Lung microvascular endothelial cell (primary cell): ENCODE measurements at places on chromosomes 13 and 19. TPM values are rescaled to one million over a fixed set of nuclear protein-coding genes. Genes with fewer than 3 reads are reported as not detected.

B3GNT3 gene
- total RNA-seq, result 0.22 TPM in 1 of 2 replicates, not detected in the other

KLK8 gene
- total RNA-seq, result not detected in 2 replicates

- DNase-seq, result no peak
Observed at GRCh38 chr13:76853481-76853880, 32.7 kb downstream of the KCTD12 start.

DNA sequence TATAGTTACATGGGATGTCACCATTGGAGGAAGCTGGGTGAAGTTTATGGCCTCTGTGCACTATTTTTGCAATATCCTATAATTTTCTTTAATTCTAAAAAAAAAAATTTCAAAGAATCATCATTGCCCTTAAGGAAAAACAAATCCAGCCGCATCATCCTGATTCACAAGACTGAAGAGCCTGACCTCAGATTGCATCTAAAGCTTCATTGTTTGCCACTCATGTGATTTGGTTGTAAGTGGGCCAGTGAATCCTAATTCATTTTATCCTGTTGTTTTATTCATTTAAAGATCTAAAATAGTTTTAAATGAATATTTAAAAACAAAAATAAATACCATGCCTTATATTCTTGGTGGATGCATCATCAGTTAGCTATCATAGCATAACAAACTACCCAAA lies 504.5 kb downstream of the TBC1D4 start:
- no peak for DNase-seq

C19orf85 gene
- not detected in 2 replicates for total RNA-seq

- no peak for DNase-seq
Observed at GRCh38 chr13:73702419-73703071, 431.7 kb downstream of the KLF12 start.

PLK5 gene
- not detected in 2 replicates for total RNA-seq

C19orf81 gene
- total RNA-seq, result 0.65 TPM in 1 of 2 replicates, not detected in the other

DNA sequence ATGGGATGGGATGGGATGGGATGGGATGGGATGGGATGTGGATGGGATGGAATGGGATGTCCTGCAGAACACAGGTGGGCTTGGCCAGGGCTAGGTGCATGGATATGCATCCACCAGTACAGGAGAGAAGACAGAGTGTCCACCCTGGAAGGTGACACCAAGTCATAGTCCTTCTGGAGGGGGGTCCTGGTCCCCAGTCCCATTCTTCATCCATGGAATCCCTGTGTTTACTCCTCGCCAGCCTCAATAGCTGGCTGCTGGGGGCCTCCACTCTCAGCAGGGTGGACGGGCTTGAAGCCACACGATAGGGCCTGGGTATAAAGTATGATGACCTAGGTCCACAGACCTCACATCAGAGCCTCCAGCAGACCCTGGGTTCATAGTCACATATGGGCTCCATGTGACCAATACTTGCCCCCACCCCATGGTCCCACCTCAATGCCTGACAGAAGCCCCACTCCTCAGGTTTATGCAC lies 40.1 kb downstream of the RFX2 start:
- DNase-seq, result no peak

CCNA1 gene
- total RNA-seq, result 0.20 and 9.8 TPM in 2 replicates

BICRA gene
- 2.8 and 3.1 TPM in 2 replicates for total RNA-seq

DNA sequence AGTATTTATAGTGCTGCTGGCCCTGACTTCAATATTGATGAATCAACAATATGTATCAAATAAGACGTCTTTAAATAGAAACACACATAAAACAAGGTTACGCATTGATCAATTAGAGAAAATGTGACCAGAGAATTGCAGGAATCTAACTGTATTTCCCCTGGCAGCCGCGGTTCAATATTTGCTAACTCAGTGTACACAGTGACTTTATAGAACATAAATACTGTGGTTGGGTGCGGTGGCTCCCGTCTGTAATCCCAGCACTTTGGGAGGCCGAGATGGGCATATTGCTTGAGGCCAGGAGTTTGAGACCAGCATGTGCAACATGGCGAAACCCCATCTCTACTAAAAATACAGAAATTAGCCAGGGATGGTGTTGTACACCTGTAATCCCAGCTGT lies 22.8 kb upstream of the UPF3A start:
- no peak for DNase-seq

SYT3 gene
- total RNA-seq, result under 0.01 TPM in 2 replicates

DNA sequence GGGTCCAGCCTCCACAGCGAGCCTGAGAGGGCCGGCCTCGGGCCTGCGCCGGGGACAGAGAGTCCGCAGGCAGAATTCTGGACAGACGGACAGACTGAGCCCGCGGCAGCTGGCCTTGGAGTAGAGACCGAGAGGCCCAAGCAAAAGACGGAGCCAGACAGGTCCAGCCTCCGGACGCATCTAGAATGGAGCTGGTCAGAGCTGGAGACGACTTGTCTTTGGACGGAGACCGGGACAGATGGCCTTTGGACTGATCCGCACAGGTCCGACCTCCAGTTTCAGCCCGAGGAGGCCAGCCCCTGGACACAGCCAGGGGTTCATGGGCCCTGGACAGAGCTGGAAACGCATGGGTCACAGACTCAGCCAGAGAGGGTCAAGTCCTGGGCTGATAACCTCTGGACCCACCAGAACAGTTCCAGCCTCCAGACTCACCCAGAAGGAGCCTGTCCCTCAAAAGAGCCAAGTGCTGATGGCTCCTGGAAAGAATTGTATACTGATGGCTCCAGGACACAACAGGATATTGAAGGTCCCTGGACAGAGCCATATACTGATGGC lies 490 bp downstream of the ITPKC start:
- no peak for DNase-seq

CAMSAP3 gene
- under 0.01 TPM in 2 replicates for total RNA-seq

GRCh38 chr13:92894447-92894846 lies 332.2 kb upstream of the GPC6 start:
- DNase-seq, result no peak

CEACAM1 gene
- 11.1 and 36.9 TPM in 2 replicates for total RNA-seq

- no peak for DNase-seq
Observed at GRCh38 chr19:47253467-47253881, 2.9 kb upstream of the CCDC9 start.

DNA sequence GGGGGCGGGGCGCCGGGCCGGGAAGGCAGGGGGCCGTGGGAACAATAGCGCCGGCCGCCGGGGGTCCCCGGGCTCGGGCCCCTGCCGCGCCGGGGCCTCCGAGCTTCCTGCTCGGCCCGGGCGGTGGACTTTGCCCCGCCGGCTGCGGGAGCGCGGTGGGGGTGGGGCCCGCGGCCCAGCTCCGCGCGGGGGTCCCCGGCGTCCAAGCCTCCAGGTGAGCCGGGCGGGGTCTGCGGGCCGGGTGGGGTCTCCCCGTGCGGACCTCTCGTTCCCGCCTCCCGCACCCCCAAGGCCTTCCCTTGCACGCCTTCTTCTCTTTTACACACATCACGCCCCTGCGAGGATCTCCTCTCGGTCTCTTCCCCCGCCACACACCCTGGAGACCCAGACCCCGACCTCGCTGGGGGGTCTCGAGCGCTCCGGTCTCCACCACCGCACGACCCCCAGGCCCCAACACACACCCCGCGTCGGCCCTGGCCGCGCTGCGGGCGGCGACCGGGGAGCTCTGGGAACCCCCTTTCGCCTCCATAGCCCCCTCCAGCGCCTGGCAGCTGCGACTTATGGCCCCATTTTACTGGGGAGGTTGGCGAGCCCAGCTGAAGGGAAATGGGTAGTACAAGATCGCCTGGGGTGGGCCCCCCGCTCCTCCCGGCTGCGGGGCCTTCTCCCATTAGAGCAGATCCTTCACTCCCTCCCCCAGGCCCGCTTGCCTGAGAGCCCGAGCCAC lies 711 bp downstream of the CAMSAP3 start:
- no peak for DNase-seq

GRCh38 chr19:57302727-57303401 lies 17.4 kb upstream of the ZNF543 start:
- DNase-seq, result no peak

DNA sequence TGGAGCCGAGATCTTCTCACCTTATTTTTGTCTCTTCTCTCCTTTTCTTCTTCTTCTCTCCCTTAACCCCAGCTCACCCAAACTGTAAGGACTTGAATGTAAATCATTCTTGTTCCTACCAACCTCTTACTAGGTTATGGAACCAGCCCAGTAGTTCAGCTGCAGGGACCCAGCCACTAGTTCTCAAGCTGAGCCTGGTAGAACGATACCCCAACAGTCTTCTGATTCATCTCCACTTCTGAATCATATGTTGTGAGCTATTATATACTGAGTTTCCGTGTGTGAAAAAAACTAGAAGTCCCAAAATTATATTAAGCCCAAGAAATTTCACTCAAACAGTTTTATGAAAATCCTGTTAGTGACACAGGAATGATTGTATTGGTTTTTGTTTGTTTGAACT lies 67.7 kb downstream of the DCT start:
- no peak for DNase-seq

DNA sequence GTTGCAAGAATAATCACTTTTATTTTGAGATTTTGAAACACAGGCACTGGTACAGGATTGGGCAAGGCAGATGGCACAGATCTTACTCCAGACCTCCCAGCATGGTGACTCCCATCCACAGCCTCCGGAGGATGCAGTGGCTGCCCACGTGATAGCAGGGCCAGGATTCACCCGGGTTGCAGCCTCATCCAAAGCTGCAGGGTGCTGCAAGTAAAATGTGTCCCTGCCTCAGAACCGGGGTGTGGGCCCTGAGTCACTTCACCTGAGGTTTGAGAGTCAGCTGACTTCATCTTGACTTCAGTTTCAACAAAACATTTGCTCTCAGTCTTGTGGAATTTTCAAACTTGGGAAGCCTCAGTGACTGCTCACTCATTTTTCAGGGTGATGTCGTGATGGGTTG lies 201.9 kb downstream of the FGF9 start:
- DNase-seq, result no peak

- no peak for DNase-seq
Observed at GRCh38 chr19:28316464-28316863, 896.5 kb downstream of the UQCRFS1 start.

- no peak for DNase-seq
Observed at GRCh38 chr13:41960211-41960636, 685 bp downstream of the VWA8 start.

- peak; percentile 16 for DNase-seq
Observed at GRCh38 chr13:43573802-43574514, 212.8 kb downstream of the ENOX1 start.

DNA sequence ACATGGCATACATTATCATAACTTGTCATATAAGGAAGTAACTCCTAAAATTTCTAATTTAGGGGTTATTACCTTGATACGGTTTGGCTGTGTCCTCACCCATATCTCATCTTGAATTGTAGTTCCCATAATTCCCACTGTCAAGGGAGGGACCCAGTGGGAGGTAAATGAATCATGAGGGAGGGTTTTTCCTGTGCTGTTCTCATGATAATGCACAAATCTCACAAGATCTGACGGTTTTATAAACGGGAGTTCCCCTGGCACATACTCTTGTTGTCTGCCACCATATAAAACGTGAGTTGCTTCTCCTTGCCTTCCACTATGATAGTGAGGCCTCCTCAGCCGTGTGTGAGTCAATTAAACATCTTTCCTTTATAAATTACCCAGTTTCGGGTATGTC lies 76.0 kb downstream of the ZDHHC20 start:
- DNase-seq, result no peak

C13orf46 gene
- under 0.01 and 0.20 TPM in 2 replicates for total RNA-seq

MYH14 gene
- under 0.01 TPM in 2 replicates for total RNA-seq

SHISA7 gene
- not detected in 2 replicates for total RNA-seq

GRCh38 chr19:39270036-39270871 lies 2.1 kb downstream of the IFNL2 start:
- DNase-seq, result no peak

GRCh38 chr13:113207460-113207859 lies 1.0 kb downstream of the PCID2 start:
- no peak for DNase-seq

DNA sequence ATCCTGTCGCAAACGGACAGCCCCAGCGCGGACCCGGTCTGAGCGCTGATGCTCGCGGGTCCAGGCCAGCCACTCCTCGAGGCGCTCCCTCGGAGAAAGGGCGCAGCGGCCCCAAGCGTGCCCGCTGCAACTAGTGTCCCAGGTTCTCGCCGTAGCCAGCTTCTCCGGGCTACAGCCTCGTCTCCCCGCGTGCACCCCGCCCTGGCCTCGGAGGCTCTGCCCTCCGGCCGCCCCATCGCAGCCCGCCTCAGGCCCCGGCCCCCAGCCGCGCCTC lies 487 bp downstream of the FLT1 start:
- DNase-seq, result peak; percentile 57

GRCh38 chr13:80342471-80343371 lies 1.8 kb upstream of the SPRY2 start:
- DNase-seq, result peak; percentile 87

CD33 gene
- total RNA-seq, result not detected in 2 replicates

EVI5L gene
- 7.0 and 7.9 TPM in 2 replicates for total RNA-seq

- DNase-seq, result peak; percentile 71
Observed at GRCh38 chr19:10631874-10632273, 6.5 kb downstream of the SLC44A2 start.

- peak; percentile 12 for DNase-seq
Observed at GRCh38 chr13:106284358-106284757, 251.1 kb downstream of the EFNB2 start.

DNA sequence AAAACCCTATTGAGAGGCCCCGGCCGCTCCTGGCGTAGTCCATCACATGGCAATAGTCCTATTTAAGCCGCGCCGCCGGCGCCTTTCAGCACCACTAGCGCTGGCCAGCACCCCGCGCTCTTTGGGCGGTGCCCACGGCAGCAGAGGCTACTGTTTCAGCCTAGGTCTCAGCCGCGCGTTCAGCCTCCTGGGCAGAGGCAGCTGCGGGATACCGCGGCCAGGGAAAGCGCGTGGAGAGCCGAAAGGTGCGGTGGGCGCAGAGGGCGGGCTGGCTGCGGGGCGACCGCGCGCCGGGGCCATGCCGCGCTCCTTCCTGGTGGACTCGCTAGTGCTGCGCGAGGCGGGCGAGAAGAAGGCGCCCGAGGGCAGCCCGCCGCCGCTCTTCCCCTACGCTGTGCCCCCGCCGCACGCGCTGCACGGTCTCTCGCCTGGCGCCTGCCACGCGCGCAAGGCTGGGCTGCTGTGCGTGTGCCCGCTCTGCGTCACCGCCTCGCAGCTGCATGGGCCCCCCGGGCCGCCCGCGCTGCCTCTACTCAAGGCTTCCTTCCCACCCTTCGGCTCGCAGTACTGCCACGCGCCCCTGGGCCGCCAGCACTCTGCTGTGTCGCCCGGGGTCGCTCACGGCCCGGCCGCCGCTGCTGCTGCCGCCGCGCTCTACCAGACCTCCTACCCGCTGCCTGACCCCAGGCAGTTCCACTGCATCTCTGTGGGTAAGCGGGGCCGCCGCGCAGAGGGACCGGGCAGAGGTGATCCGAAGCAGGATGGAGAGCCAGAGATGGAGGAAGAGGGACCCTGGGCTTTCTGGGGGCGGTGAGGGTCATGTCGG lies at the start of gene GSX1:
Gene GSX1 (plus strand): TSS at position 91 of the 826 bp plus-strand sequence. CDS start 208 bp downstream, at position 299.
- DNase-seq, result peak; percentile 83

ZNF90 gene
- total RNA-seq, result 0.60 and 0.65 TPM in 2 replicates

- DNase-seq, result no peak
Observed at GRCh38 chr19:55370305-55370988, at the start of gene IL11. IL11 (minus strand) TSS chr19:55370463; CDS start chr19:55370310, 153 bp downstream.

GRCh38 chr13:77692746-77693448 lies 4.6 kb upstream of the SLAIN1 start:
- DNase-seq, result no peak

DPF1 gene
- total RNA-seq, result under 0.01 and 0.22 TPM in 2 replicates

DNA sequence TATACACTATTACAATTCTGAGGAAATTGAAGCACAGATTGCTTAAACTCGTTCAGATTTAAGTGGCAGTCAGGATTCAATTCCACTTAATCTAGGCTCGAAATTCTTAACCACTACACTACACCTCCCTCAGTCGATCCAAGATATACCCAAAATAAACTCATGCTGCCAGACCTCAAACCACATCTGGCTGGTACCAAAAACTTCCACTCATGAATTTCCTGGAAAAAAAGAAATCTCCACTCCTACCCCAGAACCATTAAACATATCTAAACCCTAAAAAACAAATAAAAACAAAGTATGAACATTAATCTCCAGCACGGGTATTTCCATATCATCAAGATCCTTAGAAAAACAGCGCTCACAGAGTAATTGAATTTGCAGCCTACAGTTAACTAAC lies 1.1 kb downstream of the ZFP30 start:
- DNase-seq, result no peak
